ENCODE measurements at places on chromosomes 12 and 14. TPM values are rescaled to one million over a fixed set of nuclear protein-coding genes. Genes with fewer than 3 reads are reported as not detected.

DNA sequence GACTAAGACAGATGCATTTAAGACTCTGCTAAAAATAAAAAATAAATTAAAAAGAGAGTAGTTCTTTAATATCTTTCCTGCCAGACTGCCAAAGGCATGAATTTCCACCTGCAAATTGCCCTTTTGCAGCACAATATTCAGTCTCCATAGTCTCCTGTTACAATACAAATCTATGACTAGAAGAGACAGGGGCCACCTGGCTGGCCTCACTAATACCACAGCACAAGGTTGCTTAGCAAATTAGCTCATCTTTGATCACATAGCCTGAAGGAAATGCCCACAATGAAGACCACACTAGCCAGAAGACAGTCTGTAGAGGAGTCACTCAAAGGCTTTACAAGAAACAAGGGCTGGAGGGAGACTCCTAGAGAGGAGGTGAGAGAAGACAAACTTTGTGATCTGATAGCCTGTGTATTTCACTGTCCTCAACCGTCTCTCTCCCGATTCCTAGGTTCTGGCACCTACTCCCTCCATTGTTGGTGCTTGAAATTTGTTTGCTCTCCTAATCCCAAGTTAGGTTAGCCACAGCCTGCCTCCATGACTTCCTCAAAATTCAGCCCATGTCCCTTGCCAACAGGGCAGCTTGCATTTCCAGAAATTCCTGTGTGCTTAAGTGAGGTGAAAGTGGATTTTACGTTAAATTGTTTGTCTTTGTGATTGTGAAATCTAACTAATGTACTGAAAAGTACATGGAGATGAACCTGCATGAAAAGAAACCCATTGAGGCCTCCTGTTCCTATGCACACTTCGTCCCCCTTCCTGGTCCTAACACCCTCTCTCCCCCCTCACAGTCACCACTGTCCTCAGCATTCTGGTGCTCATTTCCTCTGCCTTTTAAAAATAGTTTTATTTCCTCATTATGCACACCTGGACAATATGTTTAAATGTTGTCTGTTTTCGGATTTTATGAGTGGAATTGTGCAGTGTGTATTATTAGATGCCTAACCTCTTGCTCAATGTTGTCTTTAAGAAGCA, 88.7 kb upstream of the PLXNC1 start:
- no peak for DNase-seq

- no peak for DNase-seq
These were observed 116.3 kb downstream of the GLT1D1 start for GRCh38 chr12:128969480-128970055.

The ASCL1 gene
- polyA plus RNA-seq: not detected

The STON2 gene
- polyA plus RNA-seq: 20.5 TPM

The KITLG gene
- polyA plus RNA-seq: 13.1 TPM

The SSPN gene
- 121 TPM for polyA plus RNA-seq
